ENCODE measurements at places on chromosomes 6 and 20.
A peak's percentile ranks its signal among the peaks of the same experiment; 100 is the strongest.

DNA sequence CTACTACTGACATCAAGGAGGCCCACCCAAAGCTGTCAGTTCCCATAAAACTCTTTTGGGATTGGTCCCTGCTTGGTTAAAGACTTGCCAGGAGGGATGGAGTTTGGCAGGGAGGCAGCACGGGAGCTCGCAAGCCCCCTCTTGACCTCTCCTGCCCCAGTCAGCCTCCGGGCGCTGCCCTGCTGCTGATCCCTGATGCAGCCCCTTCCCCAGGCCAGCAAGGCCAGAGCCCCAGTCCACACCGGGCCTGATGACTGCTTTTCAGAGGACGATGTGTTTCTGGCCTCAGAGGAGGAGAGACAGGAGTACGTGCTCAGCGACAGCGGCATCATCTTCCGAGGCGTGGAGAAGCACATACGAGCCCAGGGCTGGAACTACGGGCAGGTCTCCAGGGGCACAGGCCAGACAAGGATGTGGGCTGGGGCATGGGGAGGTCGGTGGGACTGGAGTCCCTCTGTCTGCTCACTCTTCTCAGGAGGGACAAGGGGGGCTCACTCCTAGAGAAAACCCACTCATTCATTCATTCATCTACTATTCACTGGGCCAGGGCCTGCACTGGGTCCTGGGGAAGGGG is 15.6 kb downstream of the TGM6 start:
- DNase-seq: no peak

- peak; percentile 31 for DNase-seq
Observed at GRCh38 chr20:60262967-60263603, 304.9 kb downstream of the CDH26 start.

DNA sequence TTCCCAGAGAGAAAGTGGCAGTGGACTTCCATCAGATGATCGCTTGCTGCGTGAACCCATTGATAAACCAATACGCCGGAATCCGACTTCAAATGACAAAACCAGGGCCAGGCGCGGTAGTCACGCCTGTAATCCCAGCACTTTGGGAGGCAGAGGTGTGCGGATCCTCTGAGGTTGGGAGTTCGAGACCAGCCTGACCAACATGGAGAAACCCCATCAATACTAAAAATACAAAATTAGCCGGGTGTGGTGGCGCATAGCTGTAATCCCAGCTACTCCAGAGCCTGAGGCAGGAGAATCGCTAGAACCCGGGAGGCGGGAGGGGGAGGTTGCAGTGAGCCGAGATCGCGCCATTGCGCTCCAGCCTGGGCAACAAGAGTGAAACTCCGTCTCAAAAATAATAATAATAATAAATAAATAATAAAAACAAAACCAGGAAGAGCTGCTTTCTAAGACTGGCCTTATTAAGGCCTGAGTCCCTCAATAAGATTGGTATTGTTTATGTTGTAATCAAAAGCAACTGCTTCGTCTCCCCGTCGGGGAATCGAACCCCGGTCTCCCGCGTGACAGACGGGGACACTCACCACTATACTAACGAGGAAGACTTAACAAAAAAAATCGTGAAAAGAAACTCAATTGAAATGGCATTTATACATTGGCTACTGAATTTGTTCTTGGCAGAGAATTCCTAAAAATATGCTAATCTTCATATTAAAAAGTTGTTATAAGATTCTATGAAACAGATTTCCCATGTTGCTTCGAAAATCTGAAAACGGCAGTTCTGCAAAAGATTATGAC is 110.2 kb upstream of the ZNF184 start:
- no peak for DNase-seq

- DNase-seq: no peak
Observed at GRCh38 chr6:44697327-44697726, 309.8 kb downstream of the CDC5L start.

DNA sequence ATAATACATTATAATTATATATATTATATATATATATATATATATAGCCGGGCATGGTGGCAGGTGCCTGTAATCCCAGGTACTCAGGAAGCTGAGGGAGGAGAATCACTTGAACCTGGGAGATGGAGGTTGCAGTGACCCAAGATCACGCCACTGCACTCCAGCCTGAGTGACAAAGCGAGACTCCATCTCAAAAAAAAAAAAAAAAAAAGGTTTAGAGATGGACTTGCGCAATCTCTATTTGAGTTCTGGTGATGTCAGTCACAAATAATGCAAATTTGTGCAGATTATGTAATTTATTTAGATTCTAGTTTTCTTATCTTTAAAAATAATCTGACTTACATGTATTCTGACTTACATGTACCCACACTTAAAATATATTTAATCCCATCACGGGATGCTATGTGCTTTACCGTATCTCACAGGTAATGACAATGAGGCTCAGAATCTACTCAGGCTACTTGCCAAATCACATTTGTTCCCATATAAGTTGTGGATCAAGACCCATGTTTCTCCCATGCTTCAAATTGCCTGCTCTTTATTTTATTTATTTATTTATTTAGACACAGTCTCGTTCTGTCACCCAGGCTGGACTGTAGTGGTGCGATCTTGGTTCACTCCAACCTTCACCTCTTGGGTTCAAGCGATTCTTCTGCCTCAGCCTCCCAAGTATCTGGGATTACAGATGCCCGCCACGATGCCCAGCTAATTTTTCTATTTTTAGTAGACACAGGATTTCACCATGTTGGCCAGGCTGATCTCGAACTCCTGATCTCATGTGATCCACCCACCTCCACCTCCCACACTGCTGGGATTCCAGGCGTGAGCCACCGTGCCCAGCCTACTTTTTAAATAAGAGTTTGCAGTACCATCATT is 7.6 kb upstream of the UST start:
- no peak for DNase-seq

- DNase-seq: no peak
Observed at GRCh38 chr20:21391185-21391971, 5.9 kb downstream of the NKX2-4 start.

- DNase-seq: no peak
Observed at GRCh38 chr6:46291275-46291633, 120.5 kb upstream of the ENPP5 start.

- DNase-seq: no peak
Observed at GRCh38 chr6:131244942-131245341, 109.7 kb downstream of the AKAP7 start.

DNA sequence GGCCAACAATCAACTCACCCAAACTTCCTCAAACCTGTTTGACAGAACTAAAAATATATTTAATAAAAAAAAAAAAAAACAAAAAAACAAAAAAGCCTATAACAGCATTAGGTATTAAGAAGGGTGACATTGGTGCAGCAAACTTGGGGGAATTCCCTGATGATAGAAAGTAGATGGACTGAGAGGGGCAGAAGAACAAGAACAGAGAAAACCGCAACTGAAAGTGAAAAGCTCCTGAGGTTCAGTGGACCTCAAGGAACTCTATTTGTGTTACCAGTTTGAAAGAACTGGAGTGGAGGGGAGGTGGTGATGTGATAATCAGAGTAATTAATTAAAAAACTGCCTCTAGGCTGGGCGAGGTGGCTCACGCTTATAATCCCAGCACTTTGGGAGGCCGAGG is 53.8 kb downstream of the MACROD2 start:
- DNase-seq: no peak

- DNase-seq: no peak
Observed at GRCh38 chr20:19260412-19261090, 48.1 kb downstream of the SLC24A3 start.

DNA sequence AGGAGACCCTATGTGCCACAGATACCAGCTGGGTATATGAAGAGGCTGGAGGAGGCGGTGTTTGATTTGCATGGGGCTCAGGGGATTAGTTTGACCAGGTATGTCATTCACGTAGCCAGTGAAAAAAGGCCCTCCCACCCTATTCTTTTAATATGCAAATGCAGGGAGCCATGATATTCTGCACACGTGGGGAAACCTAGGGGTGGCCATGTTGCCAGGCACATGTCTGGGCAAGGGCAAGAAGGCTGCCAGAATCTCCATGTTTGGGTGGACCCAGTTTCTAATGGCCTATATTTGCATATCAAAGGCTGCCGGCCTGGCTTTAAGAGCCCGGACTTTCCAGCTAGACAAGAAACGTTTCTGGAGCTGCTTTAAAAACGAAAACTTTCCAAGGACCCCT is 60.4 kb downstream of the SOX4 start:
- no peak for DNase-seq

DNA sequence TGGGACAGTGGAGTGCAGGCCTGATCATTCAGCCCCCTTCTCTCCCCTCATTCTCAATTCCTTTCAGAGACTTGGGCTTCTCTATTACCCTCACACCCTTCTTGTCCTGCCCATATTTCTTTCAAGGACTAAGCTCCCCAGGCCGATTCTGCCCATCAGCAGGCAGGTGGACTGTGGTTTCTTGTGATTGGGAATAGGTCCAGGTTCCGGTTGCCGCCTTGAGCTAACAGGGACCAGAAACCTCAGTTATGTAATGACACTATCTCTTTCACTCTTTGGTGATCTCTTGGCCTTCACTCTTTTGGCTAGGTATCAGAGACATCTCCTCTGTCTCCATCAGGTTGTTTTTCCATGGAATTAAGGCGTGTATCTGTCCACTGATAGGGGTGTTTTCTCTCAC is 6.5 kb downstream of the MUCL3 start:
- no peak for DNase-seq

DNA sequence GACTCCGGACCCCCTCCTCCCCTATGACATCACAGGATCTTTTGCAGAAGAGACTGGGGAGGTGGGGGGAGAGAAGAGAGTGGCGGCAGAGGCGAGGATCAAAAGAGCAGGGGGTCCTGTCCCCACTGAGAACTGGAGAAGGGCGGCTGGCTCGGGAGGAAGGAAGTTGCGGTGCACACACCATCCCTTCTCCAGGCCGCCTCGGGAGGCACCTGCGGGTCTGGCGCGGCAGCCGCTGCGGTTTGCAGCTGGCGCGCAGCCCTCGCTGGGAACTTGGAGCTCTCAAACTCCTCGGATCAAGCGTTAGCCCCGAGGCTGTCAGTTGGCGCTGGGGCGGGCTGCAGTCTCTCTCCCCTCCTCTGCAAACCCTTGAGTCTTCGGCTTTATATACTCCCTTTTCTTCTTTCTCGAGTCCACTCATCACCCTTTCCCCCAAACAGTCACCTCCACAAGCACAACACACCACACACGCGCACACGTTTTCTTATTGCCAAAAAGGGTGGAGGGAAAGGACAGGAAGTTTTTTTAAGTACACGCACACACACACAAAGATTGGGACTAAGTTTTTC is 180.7 kb downstream of the TBXT start:
- DNase-seq: no peak

Data from HuH-7.5 (cell line).